Hippocampal formation (tissue), 2 donors: ENCODE measurements at places on chromosomes 13 and 19.
A peak's percentile ranks its signal among the peaks of the same experiment; 100 is the strongest.

- no peak for DNase-seq
These were observed at the start of gene CEACAM8 for GRCh38 chr19:42594617-42595489. CEACAM8 (minus strand) TSS chr19:42594924; CDS start chr19:42594828, 96 bp downstream.

- no peak for DNase-seq
These were observed 9.8 kb upstream of the ZNF544 start for GRCh38 chr19:58218899-58219298.

- no peak for DNase-seq
These were observed 243.0 kb downstream of the PCDH17 start for GRCh38 chr13:57874530-57874929.

DNA sequence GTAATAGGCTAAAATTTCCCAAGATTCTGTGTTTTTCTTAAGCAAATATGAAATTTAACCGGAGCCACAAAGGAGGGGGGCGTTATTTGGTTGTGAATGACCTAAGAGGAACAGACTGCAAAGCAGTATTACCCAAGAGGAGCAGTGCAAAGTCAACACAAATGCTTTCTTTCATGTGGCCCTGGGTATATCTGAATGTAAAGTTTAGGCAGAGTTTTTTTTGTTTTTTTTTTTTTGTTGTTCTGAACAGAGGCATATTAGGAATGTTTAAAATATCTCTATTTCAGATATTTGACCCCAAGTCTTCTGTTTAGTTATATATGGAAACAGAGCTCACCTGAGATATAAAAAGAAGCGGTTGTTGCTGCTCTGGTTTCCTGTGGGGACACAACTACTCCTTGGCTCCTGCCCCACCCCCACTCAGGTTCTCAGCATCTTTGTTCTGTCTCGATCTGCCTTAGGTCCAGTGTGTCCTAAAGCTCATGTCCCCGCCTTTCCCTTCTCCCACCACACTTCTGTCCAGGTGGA is 220.7 kb downstream of the RFC3 start:
- no peak for DNase-seq

GRCh38 chr13:91648012-91648411 is 249.6 kb downstream of the GPC5 start:
- DNase-seq, result no peak

GRCh38 chr13:74082741-74083160 is 51.5 kb downstream of the KLF12 start:
- DNase-seq, result no peak

DNA sequence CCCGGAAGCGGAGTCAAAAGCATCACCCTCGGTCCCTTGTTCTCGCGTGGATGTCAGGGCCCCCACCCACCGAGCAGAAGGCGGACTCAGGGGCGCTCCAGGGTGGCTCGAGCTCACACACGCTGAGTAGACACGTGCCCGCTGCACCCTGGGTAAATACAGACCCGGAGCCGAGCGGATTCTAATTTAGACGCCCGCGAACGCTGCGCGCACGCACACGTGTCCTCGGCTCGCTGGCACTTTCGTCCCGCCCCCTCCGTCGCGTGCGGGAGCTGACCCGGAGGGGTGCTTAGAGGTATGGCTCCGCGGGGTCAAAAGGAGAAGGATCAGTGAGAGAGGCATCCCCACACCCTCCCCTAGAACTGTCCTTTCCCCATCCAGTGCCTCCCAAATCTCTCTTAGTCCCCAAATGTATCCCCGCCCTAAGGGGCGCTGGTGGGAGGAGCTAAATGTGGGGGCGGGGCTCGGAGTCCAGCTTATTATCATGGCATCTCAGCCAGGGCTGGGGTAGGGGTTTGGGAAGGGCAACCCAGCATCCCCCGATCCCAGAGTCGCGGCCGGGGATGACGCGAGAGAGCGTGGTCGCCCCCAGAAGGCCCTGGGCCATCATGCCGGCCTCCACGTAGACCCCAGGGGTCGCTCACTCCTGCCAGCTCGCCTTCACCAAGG is 451 bp upstream of the ICAM5 start:
- DNase-seq, result peak; percentile 19

GRCh38 chr19:5957170-5957569 is 20.8 kb downstream of the RANBP3 start:
- no peak for DNase-seq

- DNase-seq, result peak; percentile 22
These were observed 85.0 kb upstream of the UBL3 start for GRCh38 chr13:29935309-29935981.

DNA sequence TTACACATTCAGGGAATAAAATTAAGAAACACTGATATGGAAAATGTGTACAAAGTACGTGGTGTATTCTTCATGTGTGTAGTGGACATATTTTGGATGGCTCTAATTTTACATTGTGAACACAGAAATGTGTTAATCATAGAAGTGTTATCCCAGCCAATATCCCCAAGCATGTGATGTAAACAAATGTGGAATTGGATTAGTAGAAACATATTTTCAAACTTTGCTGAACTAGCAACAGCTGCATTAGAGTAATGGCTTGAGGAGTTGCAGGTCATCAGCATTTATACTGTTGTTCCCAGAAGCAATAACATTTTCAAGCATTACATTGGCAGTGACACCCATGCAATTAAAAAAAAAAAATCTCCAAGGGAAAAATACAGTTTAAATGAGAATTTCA is 600.6 kb downstream of the SLITRK1 start:
- no peak for DNase-seq
